H9 (cell line): ENCODE measurements at places on chromosomes 4 and X. TPM values are rescaled to one million over a fixed set of nuclear protein-coding genes. Genes with fewer than 3 reads are reported as not detected.

Gene MAGIX
- total RNA-seq = 1.3 and 1.9 TPM in 2 replicates

Gene SOX3
- 7.7 and 8.5 TPM in 2 replicates for total RNA-seq

Gene CRLF2
- total RNA-seq = not detected in 2 replicates

Gene TMPRSS11B
- not detected in 2 replicates for total RNA-seq

GRCh38 chr4:129970801-129971200, 874.8 kb downstream of the C4orf33 start:
- H3K4me3 ChIP-seq = no peak overlapping the region
- no peaks in the 10 kb centered on the region for H3K27me3 ChIP-seq
- DNase-seq = no peak

- peaks cover 9% of the 10 kb centered on the region for H3K4me1 ChIP-seq
- no peak for DNase-seq
- H3K4me3 ChIP-seq = no peak overlapping the region
- H3K27me3 ChIP-seq = no peaks in the 10 kb centered on the region
Measured at GRCh38 chr4:16677001-16677944, 221.2 kb downstream of the LDB2 start.

- no peak overlapping the region for H3K4me3 ChIP-seq
- H3K27me3 ChIP-seq = no peaks in the 10 kb centered on the region
- no peak for DNase-seq
- no peaks in the 10 kb centered on the region for H3K4me1 ChIP-seq
- H3K27ac ChIP-seq = no peak overlapping the region
Measured at GRCh38 chr4:31059753-31060522, 339.8 kb downstream of the PCDH7 start.

DNA sequence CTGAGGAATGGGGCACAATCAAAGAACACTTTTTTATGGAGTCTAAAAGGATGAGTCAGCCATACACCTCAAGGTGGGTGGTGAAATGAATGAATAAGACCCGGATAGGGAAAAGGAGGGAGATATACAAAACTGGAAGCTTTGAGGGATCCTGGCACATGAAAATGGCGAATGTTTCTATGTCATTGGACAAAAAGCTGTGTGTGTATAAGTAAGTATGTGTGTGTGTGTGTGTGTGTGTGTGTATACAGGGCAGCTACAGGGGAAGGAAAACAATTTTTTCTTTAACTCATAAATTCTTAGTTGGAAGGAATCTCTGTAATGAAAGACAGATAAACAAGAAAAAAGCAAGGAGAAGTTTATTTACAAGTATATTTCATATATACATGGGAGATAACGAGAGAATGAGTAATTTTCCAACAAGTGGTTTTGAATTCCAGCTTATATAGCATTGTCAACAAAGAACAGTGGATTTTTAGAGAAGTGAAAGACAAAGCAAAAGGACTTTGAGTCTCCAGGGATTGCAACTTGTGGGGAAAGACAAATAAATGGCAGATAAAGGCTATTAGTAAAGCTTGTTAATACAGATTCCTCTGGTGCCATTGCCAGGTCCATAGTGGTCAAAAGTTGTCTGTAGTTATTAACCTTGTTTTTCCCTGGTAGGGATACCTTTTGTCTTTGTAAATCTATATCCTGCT, 99.7 kb downstream of the MMRN1 start:
- no peaks in the 10 kb centered on the region for H3K4me1 ChIP-seq
- H3K36me3 ChIP-seq = no peaks in the 10 kb centered on the region
- no peak overlapping the region for H3K27ac ChIP-seq
- no peaks in the 10 kb centered on the region for H3K27me3 ChIP-seq
- no peak for DNase-seq

- no peak for DNase-seq
- no peak overlapping the region for H3K27ac ChIP-seq
- no peak overlapping the region for H3K4me3 ChIP-seq
- no peaks in the 10 kb centered on the region for H3K27me3 ChIP-seq
Measured at GRCh38 chrX:47664737-47665136, 5.8 kb upstream of the UXT start.

GRCh38 chr4:41205854-41206460, 8.4 kb downstream of the APBB2 start:
- no peak overlapping the region for H3K4me3 ChIP-seq
- H3K36me3 ChIP-seq = no peaks in the 10 kb centered on the region
- no peaks in the 10 kb centered on the region for H3K27me3 ChIP-seq
